Fibroblast of lung (primary cell): ENCODE measurements at places on chromosomes 2 and 18. TPM values are rescaled to one million over a fixed set of nuclear protein-coding genes. Genes with fewer than 3 reads are reported as not detected.

The ZNF516 gene
- total RNA-seq: 28.0 and 32.7 TPM in 2 replicates

DNA sequence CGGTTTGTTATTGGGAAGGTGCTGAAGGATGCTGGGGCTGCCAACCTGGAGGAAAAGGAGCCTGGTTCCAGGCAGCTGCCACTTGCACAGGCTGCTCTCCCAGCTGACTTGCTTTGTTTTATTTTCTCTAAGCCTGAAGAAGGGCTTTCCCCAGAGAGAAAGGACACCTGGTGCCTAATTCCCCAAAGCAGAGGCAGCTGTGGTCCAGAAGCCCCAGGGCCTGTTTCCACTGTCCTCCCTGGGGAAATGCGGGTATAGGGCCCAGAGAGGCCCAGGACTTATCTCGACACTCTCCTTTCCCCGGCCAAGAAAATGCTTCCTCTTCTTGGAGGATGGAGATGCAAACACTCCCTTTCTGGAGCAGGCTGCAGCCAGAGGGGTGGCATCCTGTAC, 30.1 kb downstream of the INO80C start:
- DNase-seq: no peak

GRCh38 chr2:218217360-218218267, 625 bp downstream of the ARPC2 start:
- peak; percentile 25 for DNase-seq

DNA sequence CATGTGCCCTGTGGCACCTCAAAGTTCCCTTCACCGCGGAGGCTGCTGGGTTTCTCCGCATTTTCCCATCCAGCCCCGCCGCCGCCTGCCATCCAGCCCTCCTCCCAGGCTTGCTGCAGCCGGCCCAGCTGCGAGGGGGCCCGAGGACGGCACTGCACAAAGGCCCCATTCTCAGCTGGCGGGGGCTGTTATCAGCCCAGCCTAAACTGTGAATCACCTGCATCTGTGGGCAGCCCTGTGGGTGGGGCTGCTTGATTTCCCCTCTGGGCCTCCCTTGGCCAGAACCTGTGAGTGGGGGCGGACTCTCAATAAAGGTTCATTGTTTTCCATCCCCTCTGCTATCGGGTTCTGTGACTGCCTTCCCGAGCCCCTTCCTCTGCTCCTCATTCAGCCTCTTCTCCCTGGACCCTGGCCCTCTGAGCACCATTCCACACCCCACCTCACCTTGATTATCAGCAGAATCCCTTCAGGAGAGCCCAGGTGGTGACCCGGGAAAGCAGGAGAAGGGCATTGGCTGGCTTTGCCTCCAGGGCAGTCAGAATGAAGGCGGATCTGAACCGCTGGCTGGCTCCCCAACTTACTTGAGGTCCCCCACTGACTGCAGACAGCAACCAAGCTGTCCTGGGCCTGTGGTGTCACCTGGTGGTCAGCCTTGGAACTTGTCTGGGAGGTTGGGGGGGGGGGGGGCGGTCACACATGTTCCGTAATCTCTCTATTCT, 204.5 kb downstream of the ZFP36L2 start:
- no peak for DNase-seq

- no peak for DNase-seq
Measured at GRCh38 chr2:226380679-226381078, 418.9 kb downstream of the IRS1 start.

DNA sequence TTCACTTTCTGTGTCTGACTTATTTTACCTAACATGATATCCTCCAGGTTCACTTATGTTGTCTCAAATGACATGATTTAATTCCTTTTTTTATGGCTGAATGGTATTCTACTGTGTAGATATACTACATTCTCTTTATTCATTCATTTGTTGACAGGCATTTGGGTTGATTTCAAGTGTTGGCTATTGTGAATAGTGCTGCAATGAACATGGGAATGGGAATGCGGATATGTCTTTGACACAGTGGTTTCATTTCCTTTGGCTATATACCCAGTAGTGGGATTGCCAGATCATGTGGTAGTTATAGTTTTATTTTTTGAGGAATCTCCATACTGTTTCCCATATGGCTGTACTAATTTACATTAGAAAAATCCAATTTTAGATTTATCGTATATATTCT, 195.4 kb upstream of the KLHL14 start:
- no peak for DNase-seq

DNA sequence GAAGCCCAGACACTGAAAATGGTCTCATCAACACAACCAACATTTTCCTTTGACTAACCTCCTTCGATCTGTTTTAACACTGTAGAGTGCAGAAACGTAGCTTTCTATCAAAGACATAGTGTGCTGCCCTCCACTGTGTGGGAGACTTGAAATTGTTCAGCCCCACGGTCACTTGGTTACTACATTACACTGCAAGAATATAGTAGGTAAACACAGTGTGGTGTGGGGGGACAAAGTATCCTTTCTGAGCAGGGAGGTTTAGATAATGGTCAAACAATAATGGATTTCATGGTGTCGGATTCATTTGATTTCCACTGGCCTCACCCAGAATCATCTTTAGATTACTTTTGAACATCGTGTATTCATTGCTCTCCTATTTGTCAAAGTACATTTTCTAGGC, 181.0 kb downstream of the ERBB4 start:
- no peak for DNase-seq

DNA sequence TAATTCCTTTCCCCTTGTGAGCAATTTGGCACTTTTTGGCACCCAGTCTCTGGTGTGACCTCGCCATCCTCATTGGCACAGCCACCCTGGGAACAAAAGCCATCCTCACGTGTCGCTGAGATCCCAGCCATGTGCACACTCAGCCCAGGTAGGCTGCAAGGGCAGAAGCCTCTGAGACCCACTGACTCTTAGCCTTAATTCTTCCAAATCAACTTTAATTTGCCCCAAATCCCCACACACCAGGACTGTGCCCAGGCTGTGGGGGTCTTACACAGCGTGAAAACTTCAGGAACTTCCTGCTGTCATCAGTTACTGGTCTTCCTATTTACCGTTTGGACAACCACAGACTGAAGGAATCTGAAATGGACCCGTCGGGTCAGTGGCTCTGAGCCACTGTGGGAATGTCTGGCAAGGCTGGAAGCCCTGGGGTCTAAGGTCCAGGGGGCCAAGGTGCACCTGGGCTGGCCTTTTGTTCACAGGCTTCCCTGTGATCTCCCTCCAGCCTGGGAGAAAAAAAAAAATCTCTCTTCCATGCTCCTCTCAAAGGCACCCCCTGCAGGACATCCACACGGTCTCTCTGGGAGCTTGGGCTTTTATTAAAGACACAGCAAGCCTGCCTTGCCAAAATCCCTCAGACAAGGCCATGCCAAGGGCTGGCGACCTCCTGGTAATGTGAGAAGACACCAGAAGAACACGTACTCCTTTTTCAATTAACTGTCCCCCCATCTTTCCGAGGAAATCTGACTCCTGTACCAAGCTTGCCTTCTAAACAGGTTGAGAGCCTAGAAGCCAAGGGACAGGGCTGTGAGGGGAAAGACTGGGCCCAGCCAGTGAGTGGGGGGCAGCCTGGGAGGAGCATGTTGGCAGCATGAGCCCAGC, 42.1 kb upstream of the LAPTM4A start:
- peak; percentile 69 for DNase-seq

DNA sequence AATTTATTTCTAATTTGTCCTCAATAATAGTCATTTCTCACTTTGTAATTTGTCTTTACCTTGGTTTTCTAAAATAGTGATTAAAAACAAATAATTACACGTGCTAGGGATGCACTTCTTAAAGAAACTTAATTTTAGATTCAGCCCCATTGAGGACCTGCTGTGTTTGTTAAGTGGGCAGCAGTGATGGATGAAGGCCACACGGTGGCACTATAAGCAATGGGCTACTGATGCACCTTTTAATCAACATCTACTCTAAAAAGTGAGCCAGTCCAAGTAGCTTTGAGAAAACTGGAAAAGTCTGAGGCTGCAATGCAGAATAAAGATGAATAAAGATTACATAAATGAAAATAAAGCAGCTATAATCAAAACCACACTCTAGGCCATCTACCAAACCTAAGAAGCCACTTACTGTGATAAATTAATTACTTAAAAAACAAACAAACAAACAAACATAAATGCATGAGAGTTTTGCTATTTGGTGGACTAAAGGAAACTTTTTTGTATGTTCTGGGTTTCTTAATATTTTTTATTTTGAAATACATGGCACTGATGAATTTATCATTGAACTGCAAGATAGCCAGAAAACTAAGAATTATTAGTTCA, 89.3 kb downstream of the PDE11A start:
- peak; percentile 59 for DNase-seq

DNA sequence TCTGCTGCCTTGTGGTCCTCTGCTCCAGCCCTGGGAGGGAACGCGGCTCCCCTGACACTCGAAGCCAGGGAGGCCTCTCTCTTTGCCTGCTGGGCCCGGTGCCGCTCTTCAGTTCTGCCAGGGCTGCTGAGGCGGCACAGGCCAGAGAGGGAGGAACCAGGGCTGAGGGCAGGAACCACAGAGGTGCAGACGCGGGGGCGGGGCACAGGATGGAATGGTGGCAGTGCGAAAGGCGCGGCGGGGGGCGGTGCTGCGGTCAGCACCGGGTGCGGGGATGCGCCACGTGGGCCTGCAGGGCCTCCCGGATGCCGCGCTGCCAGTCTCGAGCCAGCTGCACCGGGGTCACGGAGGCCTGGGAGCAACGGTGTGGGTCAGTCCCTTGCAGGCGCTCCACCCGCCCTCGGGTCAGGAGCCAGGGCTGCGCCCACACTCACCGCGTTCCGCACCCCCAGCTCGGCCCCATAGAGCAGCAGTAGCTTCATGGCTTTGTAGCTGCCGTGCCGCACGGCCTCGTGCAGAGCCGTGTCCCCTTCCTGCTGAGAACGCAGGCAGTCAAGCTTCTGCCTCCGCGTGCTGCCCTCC, 4.4 kb downstream of the ANKRD23 start:
- DNase-seq: no peak

- DNase-seq: no peak
Measured at GRCh38 chr2:205642599-205643356, 39.5 kb upstream of the NRP2 start.
